ENCODE measurements at places on chromosomes 2 and 18.

DNA sequence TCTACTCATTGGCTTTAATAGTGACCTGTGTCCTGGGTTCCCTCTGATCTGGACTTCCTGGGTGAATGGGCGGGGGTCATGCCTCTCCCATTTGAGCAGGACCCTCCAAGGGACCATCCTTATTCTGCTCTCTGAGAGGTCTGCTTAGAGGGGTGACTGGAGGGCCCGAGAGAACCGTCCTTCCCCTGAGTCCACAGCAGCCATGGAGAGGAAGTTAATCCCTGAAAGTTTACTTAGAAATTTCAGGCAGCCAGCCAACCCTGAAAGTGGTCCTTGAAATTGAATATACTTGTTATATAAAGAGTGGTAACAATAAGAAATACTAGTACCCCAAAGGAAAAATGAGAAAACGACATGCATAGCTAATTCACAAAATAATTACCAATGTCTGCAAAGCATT is 226.1 kb downstream of the DYSF start:
- DNase-seq = no peak

DNA sequence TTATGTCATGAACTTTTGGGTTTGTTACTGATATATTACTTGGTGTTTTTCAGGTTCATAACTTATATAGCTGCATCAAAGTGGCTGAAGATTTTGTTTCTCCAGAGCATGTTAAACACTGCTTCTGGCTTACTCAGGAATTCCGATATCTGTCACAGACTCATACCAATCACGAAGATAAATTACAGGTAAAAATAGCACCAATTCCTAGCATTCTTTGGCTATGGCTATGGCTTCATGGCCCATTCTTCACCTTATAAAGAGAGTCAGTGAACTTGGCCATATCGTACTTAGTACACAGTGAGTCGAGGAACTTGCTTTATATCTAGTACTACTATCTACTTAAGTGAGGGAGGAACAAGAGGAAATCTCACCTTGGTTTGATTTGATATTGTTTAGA is 49.9 kb downstream of the KDM3A start:
- no peak for DNase-seq

DNA sequence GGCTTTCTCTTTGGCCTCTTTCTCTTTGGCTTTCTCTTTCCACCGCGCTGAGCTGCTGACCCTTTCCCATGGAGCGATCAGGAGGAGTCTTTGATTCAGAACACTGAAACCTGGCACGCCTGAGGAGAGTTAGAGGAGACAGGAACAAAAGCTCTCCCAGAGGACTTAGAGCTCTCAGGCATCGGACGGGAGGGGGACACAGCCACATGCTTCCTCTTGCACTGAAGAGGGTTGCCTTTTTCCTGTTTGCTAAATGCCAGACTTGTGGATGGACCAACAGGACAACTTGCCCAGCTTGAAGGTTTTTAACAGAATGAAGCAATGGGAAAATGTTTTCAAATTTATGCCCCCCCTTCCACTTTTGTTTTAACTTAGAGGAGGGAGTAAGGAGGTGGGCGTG is 3.6 kb upstream of the PTPN18 start:
- DNase-seq = no peak

DNA sequence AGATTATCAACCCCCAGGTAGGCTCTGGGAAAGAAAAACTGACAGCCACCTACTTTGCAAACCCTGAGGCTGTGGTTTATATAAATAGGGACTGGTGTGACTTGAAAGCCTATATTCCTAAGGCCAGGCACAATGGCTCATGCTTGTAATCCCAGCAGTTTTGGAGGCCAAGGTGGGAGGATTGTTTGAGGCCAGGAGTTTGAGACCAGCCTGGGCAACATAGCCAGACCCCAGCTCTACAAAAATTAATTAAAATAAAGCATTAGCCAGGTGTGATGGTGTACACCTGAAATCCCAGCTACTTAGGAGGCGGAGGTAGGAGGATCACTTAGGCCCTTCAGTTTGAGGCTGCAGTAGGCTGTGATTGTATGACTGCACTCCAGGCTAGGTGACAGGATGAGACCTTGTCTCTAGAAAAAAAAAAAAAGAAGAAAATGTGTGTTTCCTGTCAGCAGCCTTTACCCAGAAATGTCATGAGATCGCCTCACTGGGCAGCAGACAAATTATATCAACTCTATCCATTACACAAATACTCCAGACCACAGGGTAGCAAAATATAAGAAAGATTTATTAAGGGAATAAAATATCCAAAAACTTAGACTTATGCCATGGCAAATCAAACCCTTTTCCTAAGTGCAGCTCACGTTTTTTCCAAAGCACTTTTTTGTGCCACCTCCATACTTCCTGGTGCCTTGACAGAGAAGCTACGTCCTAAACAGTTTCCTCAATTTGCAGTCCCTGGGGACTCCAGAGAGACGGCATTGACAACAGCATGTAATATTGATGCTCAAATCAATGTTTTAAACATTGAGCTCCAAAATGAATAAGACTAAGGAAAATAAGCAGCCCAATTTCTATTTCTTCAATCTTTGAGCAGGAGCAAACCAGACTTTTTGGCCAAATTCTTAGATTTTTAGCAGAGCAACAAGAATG is 190.8 kb upstream of the NDUFV2 start:
- no peak for DNase-seq

GRCh38 chr18:37846996-37847395 is 281.4 kb upstream of the CELF4 start:
- DNase-seq = no peak

GRCh38 chr2:168079236-168079635 is 168.2 kb downstream of the STK39 start:
- DNase-seq = no peak

GRCh38 chr2:230443541-230443940 is 27.5 kb downstream of the SP100 start:
- DNase-seq = peak; percentile 77

GRCh38 chr2:85399183-85399455 is 11.0 kb downstream of the CAPG start:
- no peak for DNase-seq

DNA sequence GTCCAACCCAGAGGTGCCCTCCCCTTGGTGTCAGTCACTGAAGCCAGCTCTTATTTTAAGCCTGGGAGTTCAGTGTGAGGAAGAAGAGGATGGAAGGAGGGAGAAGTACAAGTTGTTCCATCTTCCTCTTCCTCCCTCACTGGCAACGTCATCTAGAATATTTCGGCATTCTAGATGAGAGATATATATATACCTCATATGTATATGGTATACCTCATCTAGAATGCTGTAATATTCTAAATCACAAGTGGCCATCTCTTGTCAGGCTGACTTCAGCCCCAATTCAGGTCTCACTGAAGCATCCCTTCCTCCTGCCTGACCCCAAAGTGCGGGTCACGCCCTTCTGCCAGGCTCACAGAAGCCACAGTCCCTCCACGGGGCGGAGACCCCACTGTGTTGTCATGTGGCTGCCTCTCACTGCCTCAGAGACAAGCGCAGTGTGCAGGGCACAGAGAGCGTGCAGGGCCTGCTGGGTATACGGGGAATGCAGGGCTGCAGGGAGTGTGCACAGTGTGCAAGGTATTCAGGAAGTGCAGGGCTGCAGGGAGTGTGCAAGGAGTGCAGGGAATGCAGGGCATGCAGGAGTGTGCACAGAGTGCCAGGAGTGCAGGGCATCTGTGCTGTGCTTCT is 32.8 kb upstream of the B3GNT7 start:
- no peak for DNase-seq

GRCh38 chr2:237181844-237182243 is 96.2 kb downstream of the COPS8 start:
- DNase-seq = peak; percentile 88

GRCh38 chr2:209094221-209094620 is 329.6 kb upstream of the MAP2 start:
- no peak for DNase-seq

GRCh38 chr2:239061824-239062570 is 214.1 kb downstream of the TWIST2 start:
- DNase-seq = no peak

DNA sequence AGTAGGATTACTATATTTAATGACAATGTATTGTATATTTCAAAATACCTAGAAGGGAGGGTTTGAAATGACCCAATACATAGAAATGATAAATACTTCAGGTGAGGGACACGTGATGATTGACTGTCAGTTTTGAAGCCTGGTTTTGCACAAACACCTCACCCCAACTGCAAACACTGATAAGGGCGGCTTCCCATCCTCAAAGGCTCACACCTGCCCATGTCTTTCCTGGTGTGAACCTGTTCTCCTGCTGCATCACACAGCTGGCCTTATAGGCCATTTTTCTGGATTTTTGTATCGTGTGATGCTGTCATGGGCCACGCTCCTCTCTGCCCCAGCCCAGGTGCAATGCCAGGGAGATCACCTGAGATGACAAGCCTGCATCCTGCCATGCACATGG is 166.5 kb upstream of the NCK2 start:
- DNase-seq = no peak

DNA sequence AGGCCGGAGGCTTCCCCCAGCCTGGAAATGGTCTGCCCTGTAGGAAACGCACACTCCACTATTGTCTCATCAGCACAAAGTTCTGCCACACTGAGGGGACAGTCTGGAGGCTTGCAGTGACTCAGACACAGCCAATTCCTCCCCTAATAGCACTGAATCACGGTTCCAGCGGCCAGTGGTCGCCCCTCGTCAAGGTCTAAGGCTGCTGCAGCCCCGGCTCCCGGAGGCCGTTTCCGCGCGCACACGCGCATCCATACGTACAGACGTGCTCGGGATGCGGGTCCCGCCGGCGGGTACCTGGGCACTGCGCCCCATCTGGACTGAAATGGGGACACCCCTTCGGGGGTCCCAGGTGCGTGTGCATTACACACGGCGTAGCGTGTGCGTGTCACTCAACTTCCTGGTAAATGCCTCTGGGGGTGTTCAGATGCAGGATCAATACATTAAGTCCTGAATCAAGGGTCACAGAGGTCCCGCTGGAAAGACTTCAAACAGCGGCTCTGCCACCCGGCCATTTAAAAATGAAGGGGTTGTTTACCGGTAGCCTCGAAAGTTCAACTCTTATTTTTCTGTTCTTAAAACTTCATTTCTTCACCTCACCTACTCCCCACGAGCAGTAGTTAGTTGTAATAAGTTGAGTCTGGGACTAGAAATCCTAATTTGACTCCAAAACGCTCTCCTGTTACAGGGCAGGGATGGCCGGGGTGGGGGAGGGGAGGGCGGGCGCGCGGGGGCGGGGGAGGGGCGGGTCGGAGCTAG is 572 bp upstream of the ZNF516 start:
- peak; percentile 37 for DNase-seq

- DNase-seq = no peak
Measured at GRCh38 chr2:240467149-240467642, 31.7 kb downstream of the GPC1 start.

- DNase-seq = no peak
Measured at GRCh38 chr2:148508878-148509287, 135.7 kb upstream of the EPC2 start.

GRCh38 chr2:117786520-117786919 is 28.0 kb upstream of the DDX18 start:
- no peak for DNase-seq

- DNase-seq = peak; percentile 77
Measured at GRCh38 chr18:68837665-68838451, 40.0 kb downstream of the CCDC102B start.

- no peak for DNase-seq
Measured at GRCh38 chr18:79566771-79567431, 112.7 kb upstream of the CTDP1 start.

DNA sequence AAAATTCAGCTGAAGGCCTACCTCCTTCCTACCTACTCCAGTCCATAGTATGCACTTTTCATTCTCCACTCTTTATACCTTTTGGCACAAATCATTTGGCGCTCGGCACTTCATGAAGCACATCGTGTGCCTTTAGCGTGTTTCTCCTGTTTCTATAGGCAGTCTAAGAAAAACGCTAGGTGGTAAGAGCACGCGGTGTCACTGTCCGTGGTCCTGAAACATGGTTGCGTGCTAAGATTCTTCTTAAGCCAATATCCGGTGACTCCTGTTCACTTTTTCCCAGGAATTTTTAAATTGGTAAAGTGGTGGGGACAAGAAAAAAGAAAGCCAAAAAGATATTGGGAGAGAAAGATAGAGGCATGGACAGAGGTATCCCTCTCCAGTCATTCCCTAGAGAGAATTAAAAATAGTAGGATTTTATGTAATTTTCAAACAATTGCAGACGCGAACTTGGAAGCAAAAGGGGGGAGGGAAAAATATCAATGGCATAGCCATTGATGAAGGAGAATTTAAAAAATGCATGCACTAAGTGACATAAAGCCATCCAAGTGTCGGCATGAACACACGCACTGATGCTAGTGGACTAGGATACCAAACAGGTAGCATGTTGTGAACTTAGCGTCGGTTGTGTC is 1.4 kb upstream of the CTNNA2 start:
- DNase-seq = no peak

- no peak for DNase-seq
Measured at GRCh38 chr18:50315100-50315871, 27.8 kb upstream of the CXXC1 start.

- peak; percentile 7 for DNase-seq
Measured at GRCh38 chr2:69489793-69490192, 52.6 kb upstream of the NFU1 start.

DNA sequence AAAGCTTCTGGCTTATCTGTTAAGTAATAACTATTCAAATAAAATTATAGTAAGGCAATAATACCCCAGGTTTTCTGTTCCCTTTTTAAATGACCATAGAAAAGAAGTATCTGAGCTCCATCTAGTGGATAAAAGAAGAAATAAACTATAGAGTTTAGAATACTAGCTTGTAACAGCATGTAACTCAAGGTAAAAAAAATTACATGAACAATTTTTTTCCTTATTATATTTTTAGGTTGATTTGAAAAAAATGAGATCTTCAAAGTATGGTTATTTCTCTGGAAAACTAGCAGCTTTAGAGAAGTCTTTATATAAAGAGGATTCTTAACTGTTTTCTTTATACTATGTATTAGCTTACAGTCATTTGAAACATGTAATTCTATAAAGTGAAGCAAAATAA is 58.1 kb downstream of the NCKAP1 start:
- DNase-seq = peak; percentile 46

DNA sequence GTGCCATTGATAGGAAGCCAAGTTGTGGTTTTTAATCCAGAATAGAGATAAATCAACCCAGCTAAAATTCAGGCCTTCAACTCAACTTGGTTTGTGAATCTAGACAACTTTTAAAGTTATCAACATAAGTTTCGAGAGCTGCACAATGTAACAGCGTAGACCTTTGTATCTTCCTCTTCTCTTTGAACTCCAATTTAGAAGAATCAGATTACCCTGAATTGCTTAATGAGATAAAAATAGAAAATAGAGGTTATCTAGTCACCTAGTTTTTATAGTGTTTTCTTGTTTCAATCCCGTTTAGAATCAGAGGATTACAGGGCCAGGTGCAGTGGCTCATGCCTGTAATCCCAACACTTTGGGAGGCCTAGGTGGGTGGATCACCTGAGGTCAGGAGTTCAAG is 12.3 kb downstream of the MOGAT1 start:
- no peak for DNase-seq

Measured in HFFc6 (cell line).